ENCODE measurements at places on chromosomes 6 and 20.

DNA sequence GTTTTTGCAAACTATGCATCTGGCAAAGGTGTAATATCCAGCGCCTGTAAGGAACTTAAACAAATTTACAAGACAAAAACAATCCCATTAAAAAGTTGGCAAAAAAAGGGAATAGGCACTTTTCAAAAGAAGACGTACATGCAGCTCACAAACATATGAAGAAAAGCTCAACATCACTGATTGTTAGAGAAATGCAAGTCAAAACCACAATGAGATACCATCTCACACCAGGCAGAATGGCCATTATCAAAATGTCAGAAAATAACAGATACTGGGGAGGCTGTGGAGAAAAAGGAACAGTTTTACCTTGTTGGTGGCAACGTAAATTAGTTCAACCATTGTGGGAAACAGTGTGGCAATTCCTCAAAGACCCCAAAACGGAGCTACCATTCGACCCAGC is 54.2 kb downstream of the TSBP1 start:
- no peak for DNase-seq

GRCh38 chr6:167570460-167571400 is 245.8 kb downstream of the TTLL2 start:
- DNase-seq, result no peak

DNA sequence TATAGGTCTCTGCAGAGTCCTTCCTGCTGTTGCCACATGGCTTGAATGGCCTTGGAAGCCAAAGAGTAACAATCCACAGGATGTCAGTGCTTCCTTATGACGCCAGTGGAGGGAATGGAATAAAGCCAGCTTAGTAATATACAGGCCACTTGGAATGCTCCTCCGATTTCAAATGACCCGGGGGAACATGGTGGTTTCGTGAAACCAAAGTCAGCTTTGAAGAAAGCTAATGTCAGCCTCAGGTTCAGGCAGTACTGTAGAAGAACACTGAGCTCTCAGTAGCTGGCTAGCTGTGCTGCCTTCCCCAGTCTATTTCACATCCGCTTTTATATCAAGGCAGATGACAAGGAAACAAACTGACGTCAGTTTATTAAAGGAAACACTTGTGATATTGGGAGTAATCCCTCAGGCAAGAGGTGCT is 189.1 kb downstream of the DTNBP1 start:
- no peak for DNase-seq

DNA sequence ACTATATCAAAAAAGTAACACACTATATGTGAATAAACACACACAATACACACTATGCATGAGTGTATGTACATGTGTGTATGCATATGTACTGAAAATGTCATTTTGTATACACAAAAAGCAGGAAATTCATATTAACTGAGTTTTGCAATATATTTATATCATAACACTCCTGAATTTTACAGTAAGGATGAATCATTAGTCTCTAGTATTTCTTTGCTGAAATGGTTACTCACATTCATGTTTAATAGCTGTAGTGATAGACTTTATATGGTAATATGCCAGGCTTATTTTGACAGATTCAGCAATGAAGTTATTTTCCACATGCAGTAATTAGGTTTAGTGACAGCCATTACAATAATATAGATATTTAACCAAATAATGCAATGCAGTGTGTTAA is 1216.2 kb upstream of the CITED2 start:
- no peak for DNase-seq

- no peak for DNase-seq
Measured at GRCh38 chr20:51939259-51939585, 136.9 kb upstream of the SALL4 start.

DNA sequence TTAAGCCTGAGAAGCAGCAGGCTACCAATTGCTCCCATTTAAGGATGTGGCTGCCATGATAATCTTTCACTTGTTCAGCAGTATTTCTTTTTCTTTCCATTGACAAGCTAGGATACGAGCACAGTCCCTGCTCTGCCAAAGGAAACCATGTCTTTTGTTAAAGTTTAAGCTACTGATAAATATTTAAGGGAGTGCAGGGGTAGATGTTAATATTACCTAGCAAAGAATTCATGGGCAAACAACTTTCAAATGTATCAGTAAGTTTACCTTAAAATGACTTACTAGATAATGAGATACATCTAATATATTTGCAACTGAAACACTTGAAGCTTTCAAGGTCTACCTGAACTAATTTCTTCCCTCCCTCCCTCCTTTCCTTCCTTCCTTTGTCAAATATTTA is 77.3 kb downstream of the OPN5 start:
- DNase-seq, result no peak

- DNase-seq, result no peak
Measured at GRCh38 chr6:116208056-116208785, 45.7 kb downstream of the TSPYL4 start.

- DNase-seq, result no peak
Measured at GRCh38 chr20:57680934-57681914, 28.6 kb downstream of the PMEPA1 start.

DNA sequence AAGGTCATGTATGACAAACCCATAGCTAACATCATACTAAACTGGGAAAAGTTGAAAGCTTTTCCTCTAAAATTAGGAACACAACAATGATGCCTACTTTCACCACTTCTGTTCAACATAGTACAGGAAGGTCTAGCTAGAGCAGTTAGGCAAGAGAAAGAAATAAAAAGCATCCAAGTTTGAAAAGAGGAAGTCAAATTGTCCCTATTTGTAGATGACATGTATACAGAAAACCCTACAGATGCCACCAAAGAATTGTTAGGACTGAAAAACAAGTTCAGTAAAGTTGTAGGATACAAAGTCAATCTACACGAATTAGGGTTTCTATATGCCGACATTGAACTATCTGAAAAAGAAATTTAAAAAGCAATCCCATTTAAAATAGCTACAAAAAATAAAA is 89.4 kb upstream of the GLP1R start:
- DNase-seq, result no peak

- peak; percentile 56 for DNase-seq
Measured at GRCh38 chr20:45341939-45342854, 6.0 kb downstream of the SDC4 start.

DNA sequence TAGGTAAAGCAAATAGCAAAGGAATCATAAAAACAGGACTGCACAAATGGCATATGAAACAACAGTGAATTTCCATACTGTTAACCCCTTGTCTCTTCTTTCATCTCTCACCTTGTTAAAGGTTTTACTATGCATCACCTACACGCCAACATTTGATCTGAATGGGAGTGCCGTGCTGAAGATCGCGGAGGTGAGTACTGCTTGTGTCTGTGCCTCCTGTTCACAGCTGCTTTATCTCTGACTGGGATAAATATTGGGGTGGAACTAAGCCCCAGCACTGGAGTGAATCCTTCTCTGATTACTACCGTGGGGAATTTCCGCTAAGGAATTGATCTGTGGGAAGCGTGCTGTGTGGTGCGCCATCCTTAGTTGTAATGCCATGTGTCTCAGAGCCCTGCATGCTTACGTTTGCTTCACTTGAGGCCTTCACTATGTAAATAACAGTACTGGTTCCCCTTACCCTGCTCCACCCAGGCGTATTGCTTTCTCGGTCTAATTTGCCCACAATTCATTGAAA is 11.4 kb upstream of the PBOV1 start:
- DNase-seq, result no peak

DNA sequence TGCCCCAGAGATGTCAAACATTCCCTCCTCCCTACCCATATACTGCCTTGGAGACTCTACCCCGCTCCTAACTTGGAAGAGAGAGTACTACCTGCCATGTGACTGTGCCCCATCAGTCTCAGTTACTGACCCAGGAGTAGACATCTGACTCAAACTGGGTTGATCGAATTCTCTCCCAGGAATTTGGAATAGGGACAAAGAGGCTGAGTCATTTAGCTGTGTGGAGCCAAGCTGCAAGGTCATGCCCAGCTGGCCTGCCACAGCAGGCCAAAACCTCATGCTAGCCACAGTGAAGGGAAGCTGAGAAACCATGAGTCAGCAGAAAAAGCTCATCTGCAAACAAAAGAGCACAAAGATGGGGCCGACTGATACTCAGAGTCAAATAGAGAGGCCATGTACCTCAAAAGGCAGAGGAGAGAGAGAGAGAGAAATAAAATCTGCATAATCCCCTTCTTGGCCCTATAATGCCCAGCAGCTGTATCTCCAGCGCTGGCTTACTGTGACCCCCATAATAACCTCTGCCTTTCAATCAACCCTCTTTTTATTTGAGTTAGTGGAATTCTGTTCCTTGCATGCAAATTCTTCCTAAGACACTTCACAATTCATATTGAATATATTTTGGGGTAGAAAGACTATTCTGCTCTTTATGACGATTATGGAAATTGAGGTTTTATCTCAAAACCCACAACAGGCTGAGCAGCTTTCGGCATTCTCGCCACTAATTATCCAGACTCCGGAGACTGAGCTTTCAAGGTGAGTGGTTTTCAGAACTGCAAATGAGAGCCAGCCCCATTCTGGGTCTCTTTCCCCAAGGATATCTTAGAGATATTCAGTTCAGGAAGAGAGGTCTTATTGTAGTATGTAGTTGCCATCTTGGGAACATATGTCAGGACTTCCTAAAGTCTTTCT is 21.4 kb upstream of the AKIRIN2 start:
- no peak for DNase-seq

DNA sequence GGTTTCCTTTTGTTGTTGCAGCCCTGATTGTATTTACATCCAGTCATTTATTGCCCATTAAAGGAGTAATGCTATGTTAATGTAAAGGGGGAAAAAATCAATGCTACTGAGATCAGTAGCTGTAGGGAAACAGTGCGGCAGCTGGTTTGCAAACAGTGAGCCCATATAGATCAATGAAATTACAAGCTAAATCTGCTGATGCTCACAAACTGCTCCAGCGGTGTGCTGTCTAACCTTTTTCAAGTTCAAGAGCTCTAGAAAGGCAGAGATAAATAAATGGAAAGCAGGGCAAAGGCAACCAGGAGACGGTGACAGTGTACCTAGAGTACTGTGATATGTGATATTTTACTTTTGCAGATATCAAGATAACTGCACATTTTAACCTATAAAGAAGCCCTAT is 449.0 kb upstream of the MMS22L start:
- DNase-seq, result no peak

GRCh38 chr20:44494266-44494665 is 18.6 kb downstream of the TTPAL start:
- no peak for DNase-seq

DNA sequence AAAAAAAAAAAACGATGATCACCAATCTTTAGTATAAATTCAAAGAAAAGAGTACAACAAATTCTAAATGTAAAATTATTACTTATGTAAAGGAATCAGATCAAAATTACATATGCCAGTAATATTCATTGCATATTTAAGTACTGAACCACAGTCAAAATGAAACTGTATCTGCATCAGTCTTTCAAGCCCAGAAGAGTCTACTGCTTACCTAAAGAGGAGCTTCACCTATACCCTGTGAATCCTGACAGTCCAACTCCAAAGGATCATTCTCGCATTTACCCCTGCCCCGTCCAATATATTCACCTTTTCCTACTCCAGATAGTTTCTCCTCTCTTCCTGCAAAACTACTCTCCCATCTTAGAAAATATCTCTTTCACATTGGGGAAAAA is 9.2 kb downstream of the ATG5 start:
- no peak for DNase-seq

DNA sequence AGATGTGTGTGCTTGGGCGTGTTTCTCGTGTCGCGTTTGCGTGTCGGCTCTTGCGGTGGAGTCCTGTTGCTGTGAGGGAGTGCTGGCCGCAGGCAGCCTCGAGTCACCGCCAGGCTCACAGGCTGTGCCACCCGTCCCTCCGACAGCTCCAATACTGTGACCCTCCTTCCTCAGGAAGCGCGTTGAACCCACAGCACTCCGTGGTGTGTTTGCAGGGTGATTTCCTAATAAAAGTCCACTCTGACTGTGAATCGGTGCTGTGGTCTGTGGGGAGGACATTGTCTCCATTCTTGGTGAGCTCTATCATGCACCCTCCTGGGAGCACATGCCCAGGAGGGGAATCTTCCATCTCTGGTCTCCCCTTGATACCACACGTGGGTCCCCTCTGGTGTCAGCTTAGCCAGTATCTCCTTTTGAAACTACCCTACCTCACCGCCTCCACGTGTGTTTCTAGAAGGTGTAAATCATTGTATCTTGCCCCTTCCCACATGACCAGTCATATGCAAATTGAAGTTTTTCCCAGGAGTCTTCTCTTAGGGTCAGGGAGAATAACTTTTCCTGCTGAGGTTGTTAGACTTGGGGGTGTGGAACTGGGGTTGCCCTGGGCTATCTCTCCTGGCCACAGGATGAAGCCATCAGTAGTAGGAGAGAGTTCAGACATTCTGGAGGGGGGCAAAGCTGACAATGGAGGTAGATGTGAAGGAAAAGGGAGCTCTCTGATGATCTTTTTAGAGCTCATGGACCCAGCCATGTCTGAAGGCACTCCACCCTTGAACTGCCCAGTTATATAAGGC is 13.3 kb upstream of the PCMTD2 start:
- no peak for DNase-seq

DNA sequence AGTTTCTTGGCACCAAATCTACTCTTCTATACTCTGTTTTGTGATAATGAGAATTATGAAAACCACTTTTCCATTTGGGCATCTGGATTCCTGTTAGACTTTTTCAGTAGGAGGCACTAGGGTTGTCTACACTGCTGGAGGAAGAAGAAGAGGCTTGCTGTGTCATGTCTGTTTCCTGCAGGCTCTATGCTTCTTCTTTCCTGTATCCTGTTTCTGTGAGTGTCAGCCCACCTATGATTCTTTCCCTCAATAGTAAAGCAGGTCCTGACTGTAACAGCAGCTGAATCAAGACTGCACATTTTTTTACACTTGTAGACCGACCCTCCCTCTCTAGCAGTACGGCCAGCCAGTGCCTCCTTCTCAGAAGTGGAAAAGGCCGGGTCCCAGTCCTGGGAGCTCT is 603.9 kb downstream of the HDGFL1 start:
- no peak for DNase-seq

GRCh38 chr20:20338133-20338730 is 29.7 kb upstream of the INSM1 start:
- no peak for DNase-seq

DNA sequence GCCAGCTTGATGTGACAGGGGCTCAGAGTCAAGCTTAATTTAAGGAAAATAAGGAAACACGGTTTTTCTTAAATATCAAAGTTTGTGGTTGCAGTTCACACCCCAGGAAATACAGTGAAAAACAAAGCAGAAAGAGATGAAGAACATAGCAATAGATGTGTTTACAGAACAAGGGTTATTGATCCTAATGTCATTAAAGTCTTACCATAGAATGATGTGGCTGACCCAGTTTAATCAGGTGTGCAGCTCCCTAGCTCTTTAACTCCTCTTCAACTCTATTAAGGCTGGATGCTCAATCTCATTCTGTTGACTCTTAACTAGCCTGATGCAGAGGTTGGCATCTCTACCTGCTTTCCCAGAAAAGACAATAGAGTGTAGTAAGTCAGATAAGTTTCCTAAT is 7.5 kb upstream of the GTF3C6 start:
- DNase-seq, result no peak
